ENCODE measurements at places on chromosomes 7 and 10.

GRCh38 chr10:1366811-1367425, 310.7 kb downstream of the WDR37 start:
- peak; percentile 22 for DNase-seq

DNA sequence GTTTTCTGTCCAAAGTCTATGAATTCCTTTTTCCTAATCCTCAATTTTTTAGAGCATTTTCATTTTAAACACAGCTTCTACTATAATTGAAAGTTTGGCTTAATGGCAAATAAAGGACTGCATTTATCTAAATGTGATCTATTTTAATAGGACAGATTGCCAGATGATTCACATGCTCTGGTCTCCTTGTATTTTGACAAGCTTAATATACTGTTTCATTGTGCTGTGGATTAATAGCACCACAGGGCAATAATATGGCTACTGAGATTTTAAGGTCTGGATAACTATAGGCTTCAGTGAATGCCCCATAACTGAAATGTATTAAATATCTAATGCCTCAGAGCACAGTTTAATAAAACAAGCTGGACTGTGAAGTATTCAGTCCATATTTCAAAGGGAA, 1362.8 kb downstream of the XPNPEP1 start:
- no peak for DNase-seq

- DNase-seq = peak; percentile 25
These were observed 158.8 kb downstream of the DNAJB6 start for GRCh38 chr7:157495594-157495993.

- DNase-seq = no peak
These were observed 2.5 kb upstream of the ETV1 start for GRCh38 chr7:13991791-13992595.

DNA sequence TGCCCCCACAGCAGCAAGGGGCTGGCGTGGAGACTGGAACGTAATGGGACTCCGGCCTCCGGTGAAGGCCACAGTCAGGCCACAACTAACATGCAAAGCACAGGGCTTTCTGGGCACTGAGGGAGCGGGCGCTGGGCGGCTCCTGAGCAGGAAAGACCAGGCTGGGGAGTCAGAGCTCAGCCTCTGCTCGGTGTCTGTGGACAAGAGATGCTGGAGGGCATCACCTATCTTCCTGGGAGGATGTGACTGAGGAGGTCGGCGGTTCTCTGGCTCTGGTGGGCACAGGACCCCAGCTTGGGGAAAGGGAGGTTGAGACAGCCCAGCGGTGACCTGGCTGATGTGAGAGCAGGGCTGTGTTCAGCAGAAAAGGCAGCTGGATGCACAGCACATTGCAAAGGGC, 11.7 kb downstream of the CNPY1 start:
- DNase-seq = no peak
